Lung microvascular endothelial cell (primary cell): ENCODE measurements at places on chromosomes 12 and 14. TPM values are rescaled to one million over a fixed set of nuclear protein-coding genes. Genes with fewer than 3 reads are reported as not detected.

- DNase-seq = no peak
Observed at GRCh38 chr12:114742363-114742762, 58.4 kb upstream of the TBX3 start.

- no peak for DNase-seq
Observed at GRCh38 chr12:51520576-51521325, 70.3 kb upstream of the SCN8A start.

The PDZRN4 gene
- not detected in 2 replicates for total RNA-seq

DNA sequence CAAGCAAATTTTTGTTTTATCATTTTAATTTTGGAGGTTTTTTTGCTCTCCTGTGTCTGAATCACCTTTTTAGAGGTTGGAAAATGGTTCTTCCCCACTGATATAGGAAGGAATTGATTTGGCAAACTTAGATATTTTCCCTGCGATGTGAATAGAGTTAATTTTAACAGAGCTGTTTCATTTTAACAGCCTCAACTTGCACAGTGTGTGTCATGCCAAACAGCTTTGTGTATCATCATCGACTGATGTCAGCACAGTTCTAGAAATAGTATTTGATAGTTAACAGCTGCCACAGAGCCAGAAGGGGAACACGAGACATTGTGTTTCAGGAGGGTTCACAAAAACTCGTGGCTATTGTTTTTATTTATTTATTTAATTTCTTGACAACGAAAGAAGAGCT lies 243.1 kb upstream of the FOXN3 start:
- no peak for DNase-seq

The GAS2L3 gene
- total RNA-seq = 13.5 and 17.7 TPM in 2 replicates
